Activated CD8-positive, alpha-beta T cell treated with anti-CD3 and anti-CD28 coated beads for 36 hours (primary cell): ENCODE measurements at places on chromosomes 2 and 18.

GRCh38 chr2:103293067-103293741 is 531.4 kb downstream of the TMEM182 start:
- DNase-seq = no peak

DNA sequence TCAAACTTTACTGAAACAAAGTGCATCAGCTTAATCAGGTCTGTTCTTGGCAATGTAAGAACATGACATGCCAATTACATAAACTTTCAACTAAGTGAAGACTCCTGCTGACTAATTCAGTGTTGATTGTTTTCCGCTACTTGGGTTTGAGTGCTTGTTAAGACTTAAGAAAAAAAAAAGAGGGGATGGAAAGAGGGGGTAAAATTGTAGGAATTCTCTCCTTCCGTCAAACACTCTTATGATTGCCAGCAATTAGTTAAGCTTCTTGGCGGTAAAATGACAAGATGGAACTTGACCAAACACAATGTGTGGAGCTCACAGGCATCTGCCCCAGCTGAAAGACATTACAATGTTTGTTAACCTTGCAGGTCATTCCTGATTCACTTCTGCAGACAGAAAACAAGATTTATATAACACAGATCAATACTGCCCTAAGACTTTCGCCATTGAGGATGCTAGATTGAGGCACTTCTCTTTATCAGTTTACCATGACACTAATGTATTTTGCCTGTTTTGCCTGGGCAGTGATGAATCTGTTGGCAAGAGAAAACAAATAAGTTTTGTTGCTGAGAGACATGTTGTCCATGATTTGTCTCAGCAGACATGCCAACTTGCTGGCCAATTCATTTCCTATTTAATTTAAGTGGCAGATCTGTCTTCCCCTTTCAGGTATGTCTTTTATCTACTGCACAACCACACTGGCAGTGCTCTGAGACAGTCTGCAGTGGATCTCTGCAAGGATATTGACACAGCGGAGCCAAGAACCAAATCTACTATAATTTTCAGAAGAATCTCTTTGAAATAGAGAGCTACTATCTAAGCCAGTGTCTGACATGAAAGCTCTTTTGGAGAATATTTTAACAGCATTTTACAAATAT is 410.0 kb upstream of the KCNH7 start:
- DNase-seq = no peak

DNA sequence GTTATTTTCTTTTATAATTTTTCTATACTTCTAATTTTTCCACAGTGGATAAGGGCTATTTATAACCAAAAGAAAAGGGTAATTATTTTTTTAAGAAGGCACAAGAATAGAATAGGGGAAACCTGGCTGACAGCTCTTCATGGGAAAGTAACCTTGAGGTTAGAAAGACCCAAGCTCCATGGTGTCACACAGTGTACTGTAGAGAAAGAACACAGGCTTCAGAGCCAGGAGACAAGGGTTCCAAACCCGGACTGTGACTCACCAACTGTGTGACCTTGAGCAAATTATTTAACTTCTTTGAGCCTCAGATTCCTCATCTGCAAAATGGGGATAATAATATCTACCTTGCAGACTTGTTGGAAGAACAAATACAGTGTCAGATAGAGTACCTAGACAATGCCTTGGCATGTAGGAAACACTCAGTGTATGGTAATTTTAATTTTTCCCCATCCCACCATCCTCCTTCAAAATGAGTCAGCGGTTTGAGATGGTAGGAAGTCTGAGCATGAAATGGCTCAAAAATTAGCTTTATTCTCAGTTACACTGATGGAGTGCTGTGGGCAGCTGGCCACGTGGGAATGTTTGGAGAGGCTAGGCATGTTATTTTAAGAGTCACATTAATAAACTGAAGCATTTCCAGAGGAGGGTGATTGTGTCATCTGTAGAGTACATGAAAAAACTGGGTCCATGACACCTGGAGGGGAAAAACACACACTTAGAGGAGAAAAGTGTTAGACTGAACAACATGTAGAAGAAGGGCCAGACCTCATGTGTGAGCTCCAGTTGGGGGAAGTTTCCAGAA is 36.7 kb downstream of the TMEM37 start:
- DNase-seq = no peak

DNA sequence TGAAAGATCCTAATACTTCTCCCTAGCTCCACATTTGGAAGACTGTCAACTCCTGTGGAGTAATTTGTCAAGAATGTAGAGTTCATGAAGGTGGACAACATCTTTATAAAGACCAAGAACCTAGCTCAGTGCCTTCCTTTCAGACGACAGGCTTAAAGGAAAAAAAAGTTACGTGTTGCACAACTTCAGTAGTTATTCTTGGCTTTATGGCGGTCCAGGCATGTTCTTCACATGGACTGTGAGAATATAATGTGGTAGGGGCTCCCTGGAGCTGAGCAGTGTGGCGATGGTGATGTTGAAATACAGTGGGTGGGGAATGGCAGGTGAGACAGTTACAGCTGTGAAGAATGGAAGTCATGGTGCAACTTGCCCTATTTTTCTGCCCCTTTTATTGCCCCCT is 3.9 kb downstream of the TAF1B start:
- DNase-seq = no peak

GRCh38 chr2:36253086-36253485 is 102.5 kb upstream of the CRIM1 start:
- no peak for DNase-seq

GRCh38 chr2:200185628-200186000 is 120.9 kb upstream of the SPATS2L start:
- DNase-seq = no peak

DNA sequence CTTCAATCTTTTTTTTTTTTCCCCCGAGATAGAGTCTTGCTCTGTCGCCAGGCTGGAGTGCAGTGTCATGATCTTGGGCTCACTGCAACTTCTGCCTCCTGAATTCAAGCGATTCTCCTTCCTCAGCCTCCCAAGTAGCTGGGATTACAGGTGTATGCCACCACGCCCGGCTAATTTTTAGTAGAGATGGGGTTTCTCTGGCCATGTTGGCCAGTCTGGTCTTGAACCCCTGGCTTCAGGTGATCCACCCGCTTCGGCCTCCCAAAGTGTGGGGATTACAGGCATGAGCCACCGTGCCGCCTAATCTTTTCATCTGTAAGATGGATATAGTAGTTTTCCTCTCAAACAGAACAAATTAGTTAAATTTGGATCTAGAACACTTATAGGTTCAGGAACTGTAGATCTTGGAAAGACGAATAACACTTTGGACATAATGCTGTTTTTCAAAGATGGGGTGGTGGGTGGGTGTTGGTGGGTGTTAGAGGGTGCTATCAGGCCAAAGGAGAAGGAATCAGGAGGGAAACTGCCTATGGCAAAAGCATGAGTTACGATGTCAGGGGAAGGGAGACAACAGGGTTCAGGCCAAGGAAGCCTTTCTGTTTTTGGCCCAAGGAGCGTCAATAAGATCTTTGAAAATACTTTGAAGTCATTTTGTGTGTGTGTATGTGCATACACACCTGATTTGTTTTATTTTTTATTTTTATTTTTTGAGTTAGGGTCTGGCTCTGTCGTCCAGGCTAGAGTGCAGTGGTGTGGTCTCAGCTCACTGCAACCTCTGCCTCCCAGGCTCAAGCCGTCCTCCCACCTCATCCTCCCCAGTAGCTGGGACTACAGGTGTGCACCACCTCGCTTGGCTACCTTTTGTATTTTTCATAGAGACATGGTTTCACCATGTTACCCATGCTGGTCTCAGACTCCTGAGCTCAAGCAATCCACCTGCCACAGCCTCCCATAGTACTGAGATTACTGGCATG is 6.8 kb downstream of the RPL37A start:
- DNase-seq = no peak

- no peak for DNase-seq
Measured at GRCh38 chr18:37987901-37988300, 422.3 kb upstream of the CELF4 start.

DNA sequence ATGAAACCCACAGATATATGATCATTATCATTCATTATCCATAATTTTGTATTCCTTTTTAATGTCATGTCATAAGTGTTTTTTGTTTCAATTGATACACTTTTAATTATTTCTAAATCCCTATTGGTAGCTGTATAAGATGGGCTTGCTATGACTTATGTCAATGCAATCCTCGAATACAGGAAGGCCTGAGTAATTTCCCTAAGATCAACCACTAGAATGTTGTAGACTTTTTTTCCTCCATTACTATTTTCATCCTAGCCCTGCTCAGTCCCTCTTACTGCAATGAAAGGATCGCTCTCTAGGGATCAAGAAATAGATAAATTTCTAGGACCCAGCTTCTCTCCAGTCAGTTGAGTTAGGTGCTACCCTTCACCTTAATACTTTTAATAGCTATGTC is 186.3 kb downstream of the KCNE4 start:
- DNase-seq = no peak

GRCh38 chr2:145721681-145722080 is 1201.8 kb upstream of the ZEB2 start:
- DNase-seq = no peak

- DNase-seq = no peak
Measured at GRCh38 chr2:235492850-235493344, 946 bp upstream of the AGAP1 start.

- no peak for DNase-seq
Measured at GRCh38 chr2:189783451-189783926, 650 bp downstream of the ORMDL1 start.

DNA sequence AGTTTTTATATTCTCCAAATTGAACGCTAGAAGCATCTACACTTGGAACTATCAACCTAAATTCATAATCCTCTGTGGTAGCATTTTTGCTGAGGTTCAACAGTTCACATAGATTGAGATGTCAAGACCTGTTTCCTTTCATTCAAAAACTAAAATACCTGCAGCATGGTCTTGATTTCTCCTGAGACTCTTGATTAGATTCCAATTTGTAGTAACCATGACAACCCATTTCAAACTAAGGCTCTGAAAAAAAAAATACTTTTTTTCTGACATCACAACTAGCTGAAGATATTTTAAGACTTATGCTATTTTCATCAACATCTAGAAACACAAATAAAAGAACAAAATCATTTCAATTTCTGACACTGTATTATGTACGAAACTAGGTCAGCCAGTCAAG is 29.8 kb downstream of the COBLL1 start:
- no peak for DNase-seq

GRCh38 chr2:108115868-108116267 is 123.9 kb upstream of the SULT1C3 start:
- DNase-seq = no peak

DNA sequence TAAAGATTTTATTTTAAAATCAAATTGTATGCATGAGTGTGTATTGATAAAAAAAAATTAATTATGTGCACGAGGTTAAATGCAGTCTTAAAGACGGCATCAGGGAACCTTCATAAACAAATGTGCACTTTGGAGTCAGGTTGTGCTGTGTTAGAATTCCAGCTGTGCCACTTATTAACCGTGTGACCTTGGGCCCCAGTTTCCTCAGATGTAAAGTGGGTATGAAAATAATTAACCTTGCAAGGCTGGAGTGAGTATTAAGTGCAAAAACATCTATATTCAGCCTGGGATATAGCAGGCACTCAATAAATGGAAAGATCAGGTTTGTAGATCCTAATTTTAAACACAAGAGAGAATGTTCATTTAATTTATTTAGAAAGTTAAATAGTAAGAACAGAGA is 14.5 kb upstream of the MYCN start:
- no peak for DNase-seq

DNA sequence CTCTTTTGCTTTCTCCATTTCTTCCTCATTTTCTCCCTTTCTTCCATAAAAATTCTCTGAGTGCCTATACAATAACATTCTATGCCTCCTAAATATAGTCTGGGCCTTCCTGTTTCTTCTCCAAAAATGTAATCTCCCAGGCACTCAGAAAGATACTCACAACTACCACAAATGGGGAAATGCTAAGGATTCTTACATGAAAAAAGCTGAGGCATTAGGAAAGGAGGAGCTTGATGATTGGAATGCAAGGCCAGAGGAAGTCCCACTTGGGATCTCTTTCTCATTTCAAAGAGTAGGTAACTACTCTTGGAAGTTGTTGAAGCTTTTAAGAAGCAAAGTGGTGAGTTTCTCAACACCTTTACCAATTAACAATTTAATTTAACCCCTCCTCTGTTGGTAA is 3.4 kb downstream of the VSNL1 start:
- no peak for DNase-seq

- no peak for DNase-seq
Measured at GRCh38 chr2:122163617-122164016, 408.2 kb downstream of the TSN start.

DNA sequence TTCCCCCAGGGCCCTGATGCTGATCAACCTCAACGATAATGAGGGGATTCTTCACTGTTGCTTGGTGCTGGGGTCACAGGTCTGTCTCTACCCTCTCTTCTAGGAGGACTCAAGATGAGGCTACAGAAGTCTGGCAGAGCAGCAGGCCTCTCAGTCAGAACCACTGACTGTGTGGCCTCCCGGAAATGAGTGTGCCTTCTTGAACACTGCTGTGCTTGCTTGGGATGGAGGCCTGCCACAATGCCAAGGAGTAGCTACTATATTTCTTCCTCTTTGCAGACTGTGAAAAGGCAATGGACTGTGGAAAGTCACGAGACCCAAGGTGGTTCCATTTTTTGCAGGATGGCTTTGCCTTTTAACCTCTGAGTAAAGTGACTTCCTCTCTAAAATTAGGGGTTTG is 5.8 kb upstream of the HOXD1 start:
- DNase-seq = no peak

GRCh38 chr2:133026536-133027177 is 356.7 kb upstream of the LYPD1 start:
- DNase-seq = no peak

- DNase-seq = no peak
Measured at GRCh38 chr2:202564226-202564625, 70.5 kb upstream of the FAM117B start.

DNA sequence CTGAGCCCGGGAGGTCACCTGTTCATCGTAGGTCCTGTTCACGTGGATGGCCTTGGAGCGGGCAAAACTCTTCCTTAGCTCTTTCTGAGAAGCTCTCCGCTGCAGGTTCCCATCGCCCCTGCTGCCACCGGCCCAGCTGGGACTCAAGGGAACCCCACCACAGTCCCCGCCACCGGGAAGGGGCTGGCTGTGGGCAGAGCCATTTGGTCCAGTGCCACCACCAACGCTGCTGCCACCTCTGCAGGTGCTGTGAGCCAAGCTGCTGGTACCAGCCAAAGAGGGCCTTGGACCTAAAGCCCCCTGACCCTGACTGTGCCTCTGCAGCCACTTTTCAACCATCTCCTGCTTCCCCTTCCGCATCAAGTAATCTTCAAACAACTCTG is 586 bp downstream of the PDE11A start:
- no peak for DNase-seq

GRCh38 chr2:234478121-234478858 is 18.6 kb downstream of the ARL4C start:
- DNase-seq = peak; percentile 70

- no peak for DNase-seq
Measured at GRCh38 chr2:172031536-172031935, 31.8 kb downstream of the METAP1D start.

GRCh38 chr2:15163326-15163725 is 397.8 kb downstream of the NBAS start:
- no peak for DNase-seq
